ENCODE measurements at places on chromosomes 16 and 17. TPM values are rescaled to one million over a fixed set of nuclear protein-coding genes. Genes with fewer than 3 reads are reported as not detected.

ABCA6 gene
- total RNA-seq = 1.7 TPM

SLC5A10 gene
- total RNA-seq = 0.10 TPM

GFAP gene
- total RNA-seq = 0.52 TPM

TK2 gene
- 8.8 TPM for total RNA-seq

KRTAP2-2 gene
- total RNA-seq = not detected

GPRC5B gene
- total RNA-seq = 0.21 TPM
